Lower lobe of right lung (tissue), 2 donors: ENCODE measurements at places on chromosomes 1 and 21. TPM values are rescaled to one million over a fixed set of nuclear protein-coding genes. Genes with fewer than 3 reads are reported as not detected.

The USH2A gene
- total RNA-seq = not detected

The OR2T33 gene
- not detected for total RNA-seq

GRCh38 chr1:200368556-200368955 lies 41.3 kb downstream of the ZNF281 start:
- no peak for DNase-seq

GRCh38 chr21:42337830-42338728 lies 12.7 kb downstream of the TFF2 start:
- DNase-seq = peak; percentile 86

DNA sequence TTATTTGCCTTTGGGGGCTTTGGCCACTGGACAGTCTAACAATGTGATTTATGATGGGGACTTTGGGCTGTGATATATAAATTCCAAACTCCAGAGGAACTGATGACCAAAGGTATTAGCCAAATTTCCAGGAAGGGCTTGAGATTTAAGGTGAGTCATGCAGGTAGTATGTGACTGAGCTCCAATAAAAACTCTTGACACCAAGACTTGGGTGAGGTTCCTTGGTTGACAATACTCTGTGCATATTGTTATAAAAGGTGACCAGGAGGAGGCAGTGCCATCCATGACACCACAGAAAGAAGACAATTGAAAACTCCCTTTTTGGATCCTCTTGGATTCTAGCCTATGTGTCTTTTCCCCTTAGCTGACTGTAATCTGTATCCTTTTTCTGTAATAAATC lies 392.7 kb upstream of the LRRC7 start:
- no peak for DNase-seq

GRCh38 chr1:50697440-50698421 lies 262.3 kb downstream of the FAF1 start:
- DNase-seq = no peak

DNA sequence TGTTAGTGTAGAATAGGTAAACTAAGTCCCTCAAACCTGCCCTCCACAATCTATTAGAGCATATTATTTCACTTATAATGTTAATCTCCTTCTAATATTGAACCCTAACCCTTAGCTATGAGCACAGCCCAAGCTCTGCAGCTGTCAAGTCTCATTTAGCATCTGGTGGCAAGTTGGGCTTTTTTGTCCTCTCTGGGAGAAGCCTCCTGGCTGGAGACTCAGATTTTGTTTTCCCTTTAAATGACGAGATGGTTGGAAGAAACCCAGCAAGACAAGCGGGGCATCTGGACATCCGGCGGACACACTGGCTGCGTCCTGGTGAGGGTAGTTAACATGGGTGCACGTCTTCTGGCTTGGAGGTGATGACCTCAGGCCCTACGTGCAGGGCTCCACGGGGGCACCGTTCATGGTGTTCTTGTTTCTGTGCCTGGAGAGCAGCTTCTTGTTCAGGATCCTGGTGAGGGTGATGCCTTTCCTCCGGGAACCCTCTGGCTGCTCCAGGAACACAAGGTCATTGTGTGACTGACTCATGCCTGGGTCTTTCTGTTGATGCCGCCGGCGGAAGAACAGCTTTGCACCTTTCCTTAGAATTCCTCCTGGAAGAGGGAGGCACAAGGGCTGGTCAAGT lies 9.7 kb upstream of the PRDM15 start:
- DNase-seq = no peak

DNA sequence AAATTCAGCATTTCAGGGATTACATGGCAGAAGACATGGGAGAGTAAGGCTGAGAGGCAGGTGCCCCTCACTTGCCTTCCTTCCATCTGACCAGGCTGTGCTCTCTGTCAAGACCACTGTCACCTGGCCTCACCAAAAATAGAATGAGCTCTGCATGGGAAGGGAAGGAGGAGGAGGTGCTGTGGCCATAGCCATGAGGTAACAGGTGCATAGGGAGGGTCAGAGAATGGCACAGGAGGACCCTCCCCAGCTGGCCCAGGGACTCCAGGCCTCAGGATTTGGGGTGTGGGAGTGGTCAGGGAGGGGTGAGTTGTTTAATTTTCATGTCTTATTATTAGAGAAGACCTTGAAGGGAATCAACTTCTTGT lies 192.3 kb downstream of the FCRL5 start:
- no peak for DNase-seq

DNA sequence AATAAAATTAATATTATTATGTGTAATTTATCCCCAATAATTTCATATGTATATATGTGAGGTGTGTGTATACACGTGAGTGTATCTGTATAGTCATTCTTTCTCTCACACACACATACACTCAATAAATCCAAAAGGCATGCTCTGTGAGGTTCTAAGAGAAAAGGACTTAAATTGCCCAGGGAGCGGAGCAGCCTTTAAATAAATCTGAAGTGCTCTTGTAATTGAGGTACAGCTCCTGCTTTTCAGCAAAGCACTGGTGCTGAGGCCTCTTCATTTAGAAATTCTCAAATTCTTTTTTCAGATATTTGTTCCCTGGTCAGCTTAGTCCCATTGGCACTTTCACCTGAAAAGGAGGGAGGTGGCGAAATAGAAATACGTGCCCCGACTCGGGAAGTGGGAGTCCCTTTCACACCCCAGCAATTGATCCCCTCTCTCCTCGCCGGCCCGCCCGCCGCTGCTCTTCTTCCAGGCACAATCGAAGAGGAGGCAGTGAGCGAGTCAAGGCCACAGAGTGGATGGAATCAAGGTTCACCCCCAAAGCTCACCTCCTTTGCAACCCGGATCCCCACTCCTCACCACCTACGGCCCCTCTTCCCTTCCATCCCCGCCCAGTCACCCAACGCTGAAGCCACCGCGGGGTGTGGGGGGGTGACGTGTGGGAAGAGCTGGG lies 944 bp downstream of the PLPPR5 start:
- DNase-seq = no peak

DNA sequence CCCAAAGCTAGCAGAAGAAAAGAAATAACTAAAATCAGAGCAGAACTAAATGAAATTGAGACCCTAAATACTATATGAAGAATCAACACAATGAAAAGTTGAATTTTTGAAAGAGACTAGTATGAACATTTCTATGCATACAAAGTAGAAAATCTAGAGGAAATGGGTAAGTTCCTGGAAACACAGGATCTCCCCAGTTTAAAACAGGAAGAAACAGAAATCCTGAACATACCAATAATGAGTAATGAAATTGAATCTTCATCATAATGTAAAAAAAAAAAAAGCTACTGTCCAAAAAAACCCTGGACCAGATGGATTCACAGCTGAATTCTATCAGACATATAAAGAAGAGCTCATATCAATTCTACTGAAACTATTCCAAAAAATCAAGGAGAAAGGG lies 233.5 kb downstream of the PLPP3 start:
- no peak for DNase-seq

GRCh38 chr1:248406721-248407692 lies 4.2 kb downstream of the OR2T1 start:
- DNase-seq = no peak

DNA sequence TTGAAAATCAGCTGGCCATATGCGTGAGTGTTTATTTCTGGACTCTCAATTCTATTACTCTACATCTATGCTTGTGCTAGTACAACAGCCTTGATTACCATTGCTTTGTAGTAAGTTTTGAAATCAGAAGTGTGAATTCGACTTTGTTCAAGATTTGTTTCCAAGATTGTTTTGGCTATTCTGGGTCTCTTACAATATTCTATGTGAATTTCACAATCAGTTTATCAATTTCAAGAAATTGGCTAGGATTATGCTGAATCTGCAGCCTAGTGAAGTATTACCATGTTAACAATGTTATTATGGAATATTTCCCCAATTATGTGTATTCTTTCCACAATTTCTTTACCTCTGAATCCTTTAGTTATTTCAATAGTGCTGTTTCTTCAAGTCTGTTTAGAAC lies 19.5 kb downstream of the SFPQ start:
- DNase-seq = no peak
